ENCODE measurements at places on chromosomes 4 and X.
A peak's percentile ranks its signal among the peaks of the same experiment; 100 is the strongest.

DNA sequence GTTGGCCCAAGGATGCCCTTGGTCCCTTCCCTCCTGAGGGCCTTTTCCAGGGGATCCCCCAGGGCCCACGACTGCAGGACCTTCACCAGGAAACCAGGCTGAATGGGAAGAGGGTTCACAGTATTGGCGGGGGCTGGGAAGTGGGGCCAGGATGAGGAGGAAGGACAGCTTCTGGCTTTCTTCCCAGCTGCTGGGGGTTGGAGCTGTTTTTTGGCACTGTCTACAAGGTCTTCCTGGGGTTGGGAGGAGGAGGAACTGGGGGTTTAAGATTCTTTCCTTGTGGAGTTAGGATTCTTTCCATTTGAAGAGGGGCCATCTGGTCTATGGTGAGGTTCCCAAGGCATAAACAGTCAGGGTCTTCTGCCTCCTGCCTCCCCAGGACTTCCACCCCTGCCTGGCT, 64.8 kb downstream of the KIF4A start:
- DNase-seq: no peak

DNA sequence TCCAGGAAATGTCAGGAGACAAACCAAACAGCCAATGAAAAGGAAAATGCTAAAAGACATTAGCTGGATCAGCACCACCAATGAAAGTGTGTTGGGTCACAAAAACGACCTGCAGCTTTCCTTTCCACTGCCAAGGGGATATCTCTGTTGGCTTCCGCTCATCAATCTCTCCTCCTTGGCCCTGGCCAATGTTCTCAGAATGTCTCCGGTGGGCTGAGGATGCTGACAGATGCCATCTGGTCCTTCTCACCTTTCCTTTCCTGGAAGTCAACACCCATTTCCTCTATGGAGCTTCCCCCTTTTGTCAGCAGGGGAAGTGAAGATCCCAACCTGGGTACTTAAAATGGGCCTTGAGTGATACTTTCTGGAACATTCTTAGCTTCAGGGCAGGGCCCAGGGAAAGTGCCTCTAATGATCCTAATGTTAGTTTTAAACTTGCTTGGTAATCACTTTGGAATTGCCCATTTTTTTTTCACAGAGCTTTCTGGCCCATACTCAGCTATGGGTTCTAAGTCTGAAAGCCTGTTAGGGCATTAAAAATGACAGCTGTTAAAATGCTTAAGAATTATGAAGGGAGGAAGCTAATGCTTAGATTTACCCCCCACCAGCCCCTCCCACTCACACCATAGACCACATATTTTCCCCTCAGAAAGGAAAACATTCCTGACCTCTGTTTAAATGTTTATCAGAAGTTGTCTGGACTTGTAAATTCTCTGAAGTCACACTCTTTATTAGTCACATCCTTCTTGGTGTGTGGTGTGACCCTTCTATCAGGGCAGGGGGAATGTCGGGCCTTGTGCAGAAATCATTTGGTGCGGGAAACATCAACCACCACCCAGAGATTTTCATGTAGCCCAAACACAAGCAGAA, 29.2 kb downstream of the IGFBP7 start:
- no peak for DNase-seq

DNA sequence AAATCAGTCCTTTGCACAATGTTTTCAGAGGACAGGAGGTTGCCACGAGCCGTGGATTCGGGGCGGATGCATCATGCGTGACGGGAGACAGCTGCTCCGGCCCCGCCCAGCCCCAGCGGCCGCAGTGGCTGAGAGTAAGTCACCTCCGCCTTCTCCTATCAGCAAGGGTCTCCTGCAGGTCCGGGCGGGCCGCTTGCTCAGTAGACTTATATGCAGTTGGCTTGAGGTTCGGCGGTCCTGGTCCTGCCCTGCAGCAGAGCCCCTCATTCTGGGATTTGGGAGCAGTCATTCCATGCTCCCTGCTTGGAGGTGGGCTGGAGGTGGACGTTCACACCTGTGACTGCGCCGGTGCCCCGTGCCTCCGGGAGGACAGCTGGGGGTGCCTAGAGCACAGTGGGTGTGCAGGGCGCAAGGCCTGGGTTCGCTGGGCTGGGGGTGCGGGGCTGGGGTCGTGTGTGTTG, 86.3 kb upstream of the ADRA2C start:
- no peak for DNase-seq

- DNase-seq: peak; percentile 19
Observed at GRCh38 chrX:40278340-40279090, 180.8 kb upstream of the BCOR start.

DNA sequence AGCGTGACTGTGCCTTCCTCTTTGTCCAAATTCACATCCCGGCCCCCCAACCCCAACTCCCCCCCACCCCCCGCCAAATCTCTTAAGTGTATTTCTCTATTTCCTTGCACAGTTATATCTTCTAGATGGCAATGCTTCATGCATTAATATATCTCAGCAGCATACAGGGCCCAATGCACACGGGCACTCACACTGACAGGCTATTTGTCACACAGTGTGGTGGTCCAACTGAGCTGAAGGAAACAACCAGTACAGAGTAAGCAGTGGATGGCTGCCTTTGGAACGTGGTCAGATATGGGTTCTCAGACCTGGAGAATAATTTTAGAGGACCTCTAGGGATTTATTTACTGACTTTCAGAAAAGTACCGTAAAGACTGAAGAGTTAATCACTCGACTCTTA, 681 bp downstream of the EXOC1 start:
- no peak for DNase-seq

DNA sequence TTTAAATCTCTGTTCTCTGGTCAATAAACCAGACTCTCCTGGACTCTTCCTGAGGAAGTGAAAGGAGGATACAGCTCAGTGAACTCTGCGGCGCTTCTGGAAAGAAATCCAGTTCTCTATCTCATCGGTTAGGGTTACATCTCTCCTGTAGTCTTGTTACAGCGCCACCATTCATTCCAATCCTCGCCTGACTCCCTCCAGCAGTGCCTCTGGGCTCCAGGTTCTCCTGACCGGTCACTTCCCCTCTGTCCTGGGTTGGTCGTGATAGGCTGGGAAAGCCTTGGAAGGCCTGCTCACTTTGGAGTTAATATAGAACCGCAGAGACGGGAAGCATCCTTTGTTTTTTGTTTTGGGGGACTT, 97.0 kb upstream of the STOX2 start:
- DNase-seq: no peak

DNA sequence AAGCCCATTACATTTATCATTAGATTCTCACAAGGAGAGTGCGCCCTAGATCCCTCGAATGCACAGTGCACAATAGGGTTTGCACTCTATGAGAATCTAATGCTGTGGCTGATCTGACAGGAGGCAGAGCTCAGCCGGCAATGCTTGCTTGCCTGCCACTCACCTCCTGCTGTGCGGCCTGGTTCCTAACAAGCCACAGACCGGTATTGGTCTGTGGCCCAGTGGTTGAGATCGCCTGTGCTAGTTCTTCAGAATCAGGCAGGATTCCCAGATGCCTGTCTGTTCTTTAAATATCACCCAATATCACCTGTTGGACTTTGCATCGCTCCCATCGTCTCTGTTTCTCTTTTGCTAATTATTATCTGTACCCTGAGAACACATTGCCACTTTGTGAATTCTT, 14.0 kb downstream of the DSPP start:
- no peak for DNase-seq

GRCh38 chrX:14932136-14932535, 58.9 kb downstream of the MOSPD2 start:
- no peak for DNase-seq

- no peak for DNase-seq
Observed at GRCh38 chrX:2517055-2517454, 16.3 kb upstream of the DHRSX start.

DNA sequence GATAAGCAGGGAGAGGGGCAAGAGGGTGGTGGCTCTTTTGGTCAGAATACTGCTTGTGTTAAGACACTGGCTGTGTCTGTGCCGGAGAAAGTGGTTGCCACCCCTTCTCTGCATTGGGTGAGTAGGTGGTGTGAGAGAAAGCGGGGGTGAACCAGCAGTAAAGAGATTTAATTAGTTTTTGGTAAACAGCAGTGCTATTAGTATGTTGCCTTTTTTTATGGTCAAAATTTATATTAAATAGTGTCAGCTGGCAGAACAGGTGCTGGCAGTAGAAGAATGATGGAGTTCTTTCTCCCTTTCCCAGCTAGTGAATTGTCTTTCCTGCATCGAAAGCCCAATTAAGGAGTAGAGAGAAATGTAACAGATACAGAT, 181.6 kb downstream of the LARP7 start:
- no peak for DNase-seq

DNA sequence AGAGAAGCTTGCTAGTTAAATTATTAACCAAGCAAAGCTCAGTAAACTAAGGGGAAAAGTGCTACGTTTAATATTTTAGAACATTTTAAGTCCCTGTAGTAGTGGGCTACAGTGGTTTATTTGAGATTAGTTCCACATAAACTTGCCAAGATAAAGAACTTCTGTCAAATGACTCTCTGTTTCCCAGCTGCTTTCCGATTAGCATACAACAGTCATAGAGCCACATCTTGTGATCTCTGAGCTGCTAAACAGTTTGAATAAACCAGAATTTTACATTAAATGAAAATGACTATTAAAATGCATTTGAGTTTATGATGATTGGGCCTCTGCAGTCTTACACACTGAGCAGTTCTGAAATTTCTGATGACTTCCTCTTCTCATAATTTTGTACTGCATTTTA, 568.5 kb downstream of the IQCM start:
- DNase-seq: no peak

GRCh38 chr4:141339391-141339790, 118.7 kb downstream of the ZNF330 start:
- no peak for DNase-seq

GRCh38 chrX:41558531-41558930, 111.4 kb downstream of the NYX start:
- DNase-seq: no peak

DNA sequence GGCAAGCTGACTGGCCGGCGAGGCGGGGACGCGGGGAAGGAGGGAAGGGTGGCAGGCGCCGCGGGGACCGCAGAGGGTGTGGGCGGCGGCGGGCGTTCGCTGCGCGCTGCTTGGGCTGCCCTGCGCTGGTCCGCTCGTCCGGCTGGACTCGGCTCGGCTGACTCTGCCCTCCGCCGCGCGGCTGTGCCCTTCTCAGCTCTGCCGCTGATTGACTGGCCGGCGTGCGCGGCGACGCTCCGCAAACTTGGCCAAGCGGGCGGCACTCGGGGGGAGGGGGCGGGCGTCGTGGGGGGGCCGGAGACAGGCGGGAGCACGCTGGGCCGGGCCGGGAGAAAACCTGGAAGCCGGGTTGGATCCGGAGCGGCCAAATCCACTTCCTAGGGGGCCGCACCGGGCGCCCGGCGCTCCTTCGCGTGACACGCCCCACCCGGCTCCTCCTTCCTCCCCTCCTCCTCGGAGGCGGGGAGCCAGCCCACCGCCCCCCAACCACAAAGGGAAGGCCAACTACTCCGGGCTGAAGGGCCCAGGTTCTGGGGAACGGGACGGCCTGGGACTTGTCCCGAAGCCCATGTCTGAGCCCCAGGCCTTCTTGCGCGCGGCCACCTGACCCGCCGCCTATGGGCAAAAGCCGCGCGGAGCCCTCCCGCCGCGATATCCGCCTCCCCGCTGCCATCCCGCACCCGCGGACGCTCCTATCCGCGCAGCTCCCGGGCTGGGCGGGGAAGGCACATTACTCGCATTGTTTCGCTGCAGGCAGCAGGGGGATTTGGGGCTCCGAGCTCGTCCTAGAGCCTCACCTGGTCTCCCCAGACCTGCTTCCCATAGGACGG, at the start of gene GPC4:
GPC4 (minus strand) TSS at position 214 of the 830 bp plus-strand sequence. CDS start 524 bp downstream, outside the sequence.
- no peak for DNase-seq

DNA sequence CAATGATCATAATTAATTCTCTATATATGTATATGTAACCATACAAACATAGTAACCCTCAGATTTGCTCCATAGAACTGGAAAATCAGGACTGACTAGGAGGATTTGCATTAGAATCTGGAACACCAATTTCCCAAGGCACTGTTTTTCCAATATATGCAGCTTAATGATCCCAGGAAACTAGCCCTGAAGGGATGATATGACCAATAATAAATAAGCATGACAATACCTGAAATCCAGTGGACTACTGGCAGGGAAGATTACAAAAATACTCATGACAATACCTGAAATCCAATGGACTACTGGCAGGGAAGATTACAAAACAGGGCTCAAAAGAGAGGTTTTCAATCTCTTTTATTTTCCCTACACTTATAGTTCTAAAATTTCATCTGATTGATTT, 98.4 kb downstream of the PCDH7 start:
- DNase-seq: no peak

DNA sequence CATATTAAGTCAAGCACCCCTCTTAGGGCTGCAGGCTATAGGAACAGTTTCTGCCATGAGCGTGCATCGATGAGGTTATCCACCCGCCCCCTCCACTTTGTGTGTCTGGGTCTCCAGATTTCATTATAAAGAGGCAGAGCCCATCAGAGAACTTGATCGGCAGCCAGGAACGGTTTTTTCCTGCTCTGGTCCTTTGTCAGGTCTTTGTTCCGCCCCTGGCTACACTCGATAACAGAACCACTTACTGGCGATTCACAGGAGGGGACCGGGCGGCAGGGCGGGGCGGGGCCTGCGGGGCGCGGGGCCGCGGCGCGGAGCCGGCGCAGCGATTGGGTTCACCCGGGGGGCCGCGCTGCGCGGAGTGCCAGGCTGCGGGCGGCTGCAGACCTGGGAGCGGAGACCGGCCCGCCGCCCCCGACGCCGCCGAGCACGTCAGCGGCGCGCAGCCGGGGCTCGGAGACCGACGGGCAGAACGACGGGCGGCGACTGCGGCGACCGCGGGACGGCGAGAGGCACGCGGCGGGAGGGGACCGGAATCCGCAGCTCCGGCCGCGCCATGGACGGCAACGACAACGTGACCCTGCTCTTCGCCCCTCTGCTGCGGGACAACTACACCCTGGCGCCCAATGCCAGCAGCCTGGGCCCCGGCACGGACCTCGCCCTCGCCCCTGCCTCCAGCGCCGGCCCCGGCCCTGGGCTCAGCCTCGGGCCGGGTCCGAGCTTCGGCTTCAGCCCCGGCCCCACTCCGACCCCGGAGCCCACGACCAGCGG, at the start of gene SLC10A4:
SLC10A4 (plus strand) TSS at position 338 of the 771 bp plus-strand sequence; CDS start at position 557, 219 bp downstream.
- no peak for DNase-seq

GRCh38 chr4:166655231-166655630, 579.1 kb downstream of the SPOCK3 start:
- DNase-seq: no peak

- DNase-seq: no peak
Observed at GRCh38 chrX:77415161-77415560, 32.0 kb upstream of the FGF16 start.

GRCh38 chr4:28232951-28233350, 1372.3 kb downstream of the STIM2 start:
- no peak for DNase-seq

GRCh38 chr4:52059372-52059771, 8.3 kb downstream of the SPATA18 start:
- DNase-seq: no peak

GRCh38 chr4:125070861-125071260, 243.9 kb upstream of the FAT4 start:
- no peak for DNase-seq

Measured in T-helper 2 cell (primary cell).